ENCODE measurements at places on chromosomes 12 and 14.

DNA sequence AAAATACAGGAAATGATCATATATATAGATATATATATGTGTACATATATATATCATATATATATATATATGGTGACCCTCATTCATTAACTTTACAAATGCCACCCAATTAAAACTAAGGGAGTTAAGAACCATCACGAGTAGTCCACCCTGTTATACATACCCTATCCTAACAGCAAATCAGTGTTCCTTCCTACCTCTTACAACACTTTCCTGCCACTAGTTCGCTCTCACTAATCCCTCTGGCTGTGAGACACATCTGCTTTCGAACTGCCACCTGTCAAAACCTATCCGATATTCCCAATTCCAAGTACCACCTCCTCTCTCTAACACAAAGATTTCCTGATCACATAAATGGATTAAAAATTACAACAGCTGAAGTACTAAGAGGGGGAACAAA lies 100.5 kb downstream of the EEA1 start:
- no peak for DNase-seq

DNA sequence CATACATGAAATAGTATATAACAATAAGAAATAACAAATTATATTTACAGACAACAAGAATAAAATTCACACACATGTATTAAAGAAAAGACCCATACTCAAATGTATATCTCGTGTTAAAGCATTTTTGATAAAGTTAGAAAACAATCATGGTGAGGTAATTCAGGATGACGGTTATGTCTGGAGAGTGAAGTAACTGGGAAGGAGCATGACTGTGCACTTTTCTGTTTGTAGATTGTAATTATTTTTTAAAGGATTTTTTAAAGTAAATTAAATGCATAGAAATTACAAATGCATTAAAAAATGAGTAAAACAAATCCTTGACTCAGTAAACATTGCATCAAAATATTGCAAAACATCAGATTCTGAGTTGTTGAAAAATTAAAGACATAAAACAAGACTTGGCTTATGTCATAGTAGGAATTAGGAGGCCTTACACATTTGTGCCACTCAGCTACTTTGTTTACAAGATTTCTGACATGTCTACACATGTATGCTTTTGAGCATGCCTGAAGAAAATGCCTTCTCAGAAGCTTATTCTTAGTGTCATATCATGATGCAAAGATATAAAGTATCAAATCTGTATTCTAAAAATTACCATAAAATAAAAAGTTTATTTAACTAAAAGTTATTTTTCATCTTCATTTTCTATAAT lies 1325.1 kb downstream of the SLC16A7 start:
- DNase-seq, result no peak

- DNase-seq, result peak; percentile 23
Observed at GRCh38 chr14:36511981-36512584, 7.9 kb downstream of the NKX2-1 start.

- no peak for DNase-seq
Observed at GRCh38 chr12:6263931-6264330, 46.6 kb upstream of the PLEKHG6 start.

DNA sequence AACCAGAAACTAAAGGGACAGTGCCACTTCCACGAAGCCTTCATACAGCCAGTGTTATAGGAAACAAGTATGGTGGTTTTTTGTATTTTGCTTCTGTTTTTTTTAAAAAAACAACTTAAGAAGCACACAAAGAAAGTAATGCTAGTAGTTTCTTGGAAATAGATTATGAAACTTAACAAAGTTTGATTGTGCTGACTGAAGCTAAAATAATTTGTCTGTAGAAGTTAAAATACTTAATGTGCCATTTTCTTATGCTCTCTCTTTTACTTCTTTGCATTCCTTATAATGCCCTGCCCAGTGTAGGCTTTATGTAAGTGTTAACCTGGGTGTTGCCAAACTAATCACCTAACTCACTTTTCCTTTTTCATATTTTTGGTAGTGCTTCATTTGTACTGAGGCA lies 16.4 kb downstream of the HCFC2 start:
- DNase-seq, result no peak

DNA sequence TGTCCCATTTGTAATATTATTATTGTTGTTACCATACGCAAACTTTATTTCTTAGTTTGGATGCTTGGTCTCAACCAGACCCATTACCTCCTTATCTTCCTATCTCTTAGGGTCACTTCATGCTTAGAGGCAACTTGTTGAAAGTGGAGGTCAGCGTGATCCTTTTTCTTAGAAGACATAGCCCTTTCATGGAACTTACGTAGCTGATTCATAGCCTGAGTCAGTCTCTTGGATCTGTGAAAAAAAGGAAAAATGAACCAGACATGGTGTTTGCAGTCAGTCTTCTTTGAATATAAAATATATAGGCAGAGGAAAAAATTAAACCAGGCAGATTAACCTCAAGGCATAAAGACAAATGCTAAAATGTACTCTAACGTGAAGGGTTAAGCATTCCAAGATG lies 613.7 kb downstream of the DIO2 start:
- DNase-seq, result peak; percentile 24

DNA sequence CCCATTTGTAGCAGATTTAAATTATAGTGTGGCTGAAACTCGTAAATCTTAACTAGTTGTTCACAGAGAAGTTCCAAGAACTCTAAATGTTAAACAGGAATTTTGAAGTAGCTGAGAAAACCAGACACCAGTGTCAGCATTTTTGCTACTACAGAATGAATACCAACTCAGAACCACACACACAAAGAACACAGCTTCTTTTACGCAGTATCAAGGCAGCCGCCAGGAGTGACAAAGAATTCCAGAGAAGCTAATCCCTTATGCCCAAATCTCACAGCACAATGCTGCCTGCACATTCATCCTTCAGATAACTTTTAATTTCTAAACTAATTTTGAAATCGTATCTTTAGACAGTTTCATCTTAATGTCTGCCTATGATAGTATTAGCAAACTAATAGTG lies 37.4 kb downstream of the SLC6A15 start:
- no peak for DNase-seq

All from astrocyte of the hippocampus (primary cell).